Fibroblast of villous mesenchyme (primary cell): ENCODE measurements at places on chromosomes 5 and 9. TPM values are rescaled to one million over a fixed set of nuclear protein-coding genes. Genes with fewer than 3 reads are reported as not detected.

The C9orf153 gene
- 0.32 TPM in 1 of 2 replicates, not detected in the other for total RNA-seq

GRCh38 chr5:173778784-173779304 lies 109.3 kb upstream of the CPEB4 start:
- peak; percentile 42 for DNase-seq

- no peak for DNase-seq
These were observed 264.2 kb downstream of the ZSWIM6 start for GRCh38 chr5:61596265-61596664.

DNA sequence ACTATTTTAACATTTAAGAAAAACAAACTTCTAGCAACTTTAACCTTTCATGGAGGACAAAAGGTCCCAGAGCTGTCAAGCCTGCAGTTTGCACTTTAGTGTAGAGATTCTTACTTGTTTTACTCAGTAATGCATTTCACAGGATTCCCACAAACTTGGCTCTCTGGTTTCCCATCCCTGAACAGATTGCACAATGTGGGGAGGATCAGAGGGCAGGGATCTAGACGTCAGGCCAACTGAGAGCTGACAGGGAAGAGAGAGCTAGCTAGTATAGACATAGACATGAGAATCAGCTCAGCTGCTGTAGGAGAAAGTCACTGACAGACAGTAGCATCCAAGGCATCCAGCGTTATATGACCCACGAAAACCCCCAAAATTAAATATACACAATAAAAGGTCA lies 20.9 kb upstream of the BNIP1 start:
- DNase-seq, result peak; percentile 96

DNA sequence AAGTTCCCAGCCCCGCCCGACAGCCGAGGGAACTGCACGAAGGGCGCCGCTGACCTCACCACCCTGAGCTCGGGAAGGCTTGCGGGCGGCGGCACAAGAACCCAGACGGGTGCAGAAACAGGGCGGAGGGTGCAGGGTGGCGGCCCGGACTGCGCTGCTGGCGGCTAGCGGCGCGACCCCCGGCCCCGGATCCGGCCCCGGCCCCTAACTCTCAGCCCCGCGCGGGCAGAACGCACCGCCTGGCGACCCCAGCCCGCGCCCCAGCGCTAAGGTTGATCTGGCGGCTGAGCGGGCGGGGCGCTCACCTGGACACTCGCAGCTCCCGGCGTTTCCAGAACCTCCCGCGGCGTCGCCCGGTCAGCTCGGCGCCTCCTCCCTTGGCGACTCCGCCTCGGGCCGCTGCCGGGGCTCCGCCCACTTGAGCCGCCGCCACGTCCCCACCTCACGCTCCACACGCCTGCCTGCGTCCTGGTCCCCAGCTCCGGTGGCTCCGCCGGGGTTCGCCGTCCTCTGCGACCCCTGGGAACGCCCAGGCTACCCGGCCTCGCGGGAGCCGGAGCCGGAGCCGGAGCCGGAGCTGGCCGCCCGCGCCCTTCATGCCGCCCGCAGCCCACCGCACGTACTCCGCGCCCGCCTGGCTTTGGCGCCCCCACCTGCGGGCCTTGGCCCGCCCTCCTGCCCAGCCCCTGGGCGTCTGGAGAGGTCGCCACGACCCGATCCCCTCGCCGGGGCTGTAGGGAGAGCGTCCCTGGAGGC lies at the start of gene P4HA2:
Gene P4HA2 (minus strand): TSS at position 369 of the 756 bp plus-strand sequence. CDS start 9,227 bp downstream, outside the sequence.
- peak; percentile 80 for DNase-seq

DNA sequence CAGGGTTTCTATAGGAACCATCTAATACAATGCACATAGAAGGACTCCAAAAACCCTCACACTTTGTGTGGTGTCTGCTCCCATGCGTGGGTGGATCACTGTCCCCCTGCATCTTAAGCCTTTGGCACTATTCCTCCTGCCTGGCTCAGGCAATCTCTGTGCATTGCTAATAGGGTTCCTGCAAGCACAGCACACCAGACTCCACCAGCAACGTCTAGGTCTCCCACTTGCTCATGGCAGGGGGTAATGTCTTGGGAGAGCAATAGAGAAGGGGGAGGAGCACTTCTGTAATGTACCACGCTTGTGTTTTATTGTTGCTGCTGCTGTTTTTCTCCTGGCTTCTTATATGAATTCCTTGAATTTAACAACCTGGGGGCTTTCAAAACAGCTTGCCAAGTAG lies 182.6 kb upstream of the GLRA1 start:
- DNase-seq, result no peak
